ENCODE measurements at places on chromosomes 5 and 9.

GRCh38 chr5:176664479-176664878, 17.2 kb downstream of the TSPAN17 start:
- no peak for DNase-seq

GRCh38 chr9:124359855-124360678, 55.2 kb downstream of the PSMB7 start:
- DNase-seq, result no peak

DNA sequence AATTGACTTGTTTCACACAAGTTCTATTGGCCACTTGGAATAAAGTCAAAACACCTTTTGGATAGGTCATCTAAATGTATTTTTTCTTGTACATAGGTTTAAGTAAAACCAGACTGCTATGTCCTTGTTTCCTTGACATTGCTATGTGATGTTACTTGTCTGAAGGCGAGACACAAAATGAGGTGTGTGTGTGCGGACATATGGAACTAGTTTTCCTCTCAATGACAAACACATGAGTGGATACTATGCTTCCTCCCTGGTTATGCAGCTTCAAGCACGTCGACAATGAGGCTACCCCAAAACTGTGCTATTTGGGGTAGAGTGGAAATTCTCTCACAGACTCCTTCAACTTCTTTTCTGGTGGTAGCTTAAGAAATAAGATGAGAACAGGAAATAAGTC, 276.8 kb downstream of the GAS1 start:
- no peak for DNase-seq

DNA sequence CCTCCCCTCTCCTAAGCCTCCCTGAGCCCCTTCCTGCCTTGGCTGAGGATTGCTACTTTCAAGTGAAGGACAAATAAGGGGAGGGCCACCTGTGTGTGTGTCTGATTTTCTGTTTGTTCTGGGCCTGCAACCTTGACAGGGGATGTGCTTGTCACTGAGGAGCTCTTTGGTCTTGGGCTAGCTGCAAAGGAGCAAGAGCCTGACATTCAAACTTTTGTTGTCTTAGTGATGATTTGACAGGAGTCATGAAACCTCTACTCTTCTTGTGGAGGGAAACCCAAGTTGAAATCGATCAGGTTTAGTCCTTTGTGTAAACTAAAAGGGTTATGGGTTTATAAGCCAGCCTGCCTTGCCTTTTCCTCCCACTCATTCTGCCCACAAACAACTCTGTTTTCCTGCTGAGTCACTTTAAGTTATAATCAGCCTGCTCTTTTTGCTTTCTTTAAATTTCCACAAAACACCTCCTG, 16.9 kb downstream of the CLTA start:
- DNase-seq, result no peak

DNA sequence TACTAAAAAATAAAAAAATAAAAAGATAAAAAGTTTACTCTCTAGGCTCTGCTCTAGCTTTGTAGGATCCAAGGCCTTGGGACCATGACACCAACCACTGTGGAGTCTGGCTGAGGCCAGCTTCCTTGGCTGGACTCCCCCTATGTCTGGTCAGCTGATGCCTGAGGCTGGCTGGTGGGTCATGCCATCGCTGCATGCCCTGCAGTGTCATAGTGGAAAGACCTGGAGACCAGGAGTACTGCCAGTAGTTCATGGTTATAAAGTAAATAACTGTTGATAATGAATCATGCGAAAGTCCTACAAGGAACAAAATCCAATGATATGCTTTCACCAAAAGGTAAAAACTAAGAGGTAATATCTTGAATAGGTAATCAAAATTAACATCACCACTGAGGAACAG, 43.2 kb downstream of the GARNL3 start:
- DNase-seq, result no peak

- no peak for DNase-seq
These were observed 877 bp upstream of the CAMSAP1 start for GRCh38 chr9:135908093-135908753.

GRCh38 chr9:136019681-136020060, 58.5 kb upstream of the UBAC1 start:
- DNase-seq, result no peak

DNA sequence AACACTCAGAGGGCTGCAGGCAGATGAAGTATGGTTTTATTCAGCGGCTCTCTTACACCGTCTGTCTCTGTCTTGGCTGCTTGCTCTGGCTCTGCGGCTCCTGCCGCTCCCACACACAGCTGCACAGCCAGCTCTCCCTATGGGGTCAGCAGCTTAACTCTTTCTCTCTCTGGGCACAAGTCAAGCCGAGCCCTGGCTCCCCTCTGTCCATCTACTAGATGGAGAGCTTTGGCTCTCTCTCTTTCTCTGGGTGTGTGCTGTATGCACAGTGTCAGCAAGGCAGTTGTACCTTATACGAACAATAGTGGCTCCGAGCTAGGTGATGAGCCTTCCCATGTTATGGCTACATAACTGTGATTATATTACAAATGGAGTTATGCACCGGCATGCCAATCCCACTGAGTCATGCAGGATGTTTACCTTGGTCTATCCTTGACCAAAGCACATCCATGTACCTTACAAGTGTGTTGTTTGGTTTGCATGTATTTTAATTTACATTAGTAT, 19.3 kb upstream of the PPP2CA start:
- DNase-seq, result no peak

GRCh38 chr5:149628221-149628620, 46.9 kb downstream of the ARHGEF37 start:
- DNase-seq, result no peak

- DNase-seq, result peak; percentile 14
These were observed at the start of the genes ITGA1 and PELO for GRCh38 chr5:52787600-52788504. ITGA1 (plus strand) TSS chr5:52787916; CDS start chr5:52788354, 438 bp downstream. PELO (plus strand) TSS chr5:52787916; CDS start chr5:52800395, 12,479 bp downstream.

GRCh38 chr9:126173929-126174328, 152.7 kb upstream of the MVB12B start:
- no peak for DNase-seq

DNA sequence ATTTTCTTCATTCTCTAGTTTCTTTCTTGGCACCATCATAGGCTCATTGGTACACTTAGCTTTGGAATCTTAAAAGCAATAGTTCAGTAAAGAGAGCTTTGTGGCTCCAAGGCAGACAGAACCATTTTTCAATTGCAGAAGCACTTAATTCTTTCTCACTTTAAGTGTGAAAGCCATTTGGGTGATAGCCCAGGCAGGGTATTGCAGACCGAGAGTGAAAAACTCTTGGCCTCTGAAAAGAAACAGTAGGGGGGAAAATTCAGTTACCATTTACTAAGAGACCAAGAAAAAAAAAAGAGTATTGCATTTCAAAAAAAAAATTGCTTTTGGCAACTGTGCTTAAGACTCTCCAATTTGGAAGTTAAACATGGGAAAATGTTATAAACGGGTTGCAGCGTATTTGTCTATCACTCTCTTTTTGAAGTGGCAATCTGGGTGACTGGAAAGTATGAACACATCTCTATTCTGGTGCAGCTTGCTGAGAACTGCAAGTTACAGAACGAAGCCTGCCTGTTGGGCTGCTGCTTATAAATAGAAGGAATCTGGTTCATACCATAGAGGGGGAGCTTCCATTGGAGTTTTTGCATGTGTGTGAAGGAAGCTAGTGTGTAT, 170.5 kb downstream of the TLE4 start:
- DNase-seq, result no peak

DNA sequence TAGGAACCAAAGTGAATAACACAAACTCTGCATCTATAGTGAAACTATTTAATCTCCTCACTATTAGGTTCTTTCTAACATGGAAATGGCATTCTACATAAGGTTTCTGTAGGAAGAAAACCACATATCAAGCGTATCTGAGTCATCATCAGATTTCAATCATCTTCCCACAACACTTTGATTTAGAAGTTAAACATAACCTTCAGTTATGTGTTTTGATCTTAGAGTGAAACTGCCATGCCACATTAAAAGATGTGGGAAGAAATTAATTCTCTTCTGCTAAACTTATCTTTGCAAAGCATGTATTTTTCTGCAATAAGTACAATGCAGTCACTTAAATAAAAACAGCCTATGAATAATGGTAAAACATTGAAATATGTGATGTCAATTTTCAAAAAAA, 55.0 kb downstream of the MEF2C start:
- no peak for DNase-seq

GRCh38 chr9:111405701-111406100, 75.7 kb upstream of the OR2K2 start:
- DNase-seq, result no peak

DNA sequence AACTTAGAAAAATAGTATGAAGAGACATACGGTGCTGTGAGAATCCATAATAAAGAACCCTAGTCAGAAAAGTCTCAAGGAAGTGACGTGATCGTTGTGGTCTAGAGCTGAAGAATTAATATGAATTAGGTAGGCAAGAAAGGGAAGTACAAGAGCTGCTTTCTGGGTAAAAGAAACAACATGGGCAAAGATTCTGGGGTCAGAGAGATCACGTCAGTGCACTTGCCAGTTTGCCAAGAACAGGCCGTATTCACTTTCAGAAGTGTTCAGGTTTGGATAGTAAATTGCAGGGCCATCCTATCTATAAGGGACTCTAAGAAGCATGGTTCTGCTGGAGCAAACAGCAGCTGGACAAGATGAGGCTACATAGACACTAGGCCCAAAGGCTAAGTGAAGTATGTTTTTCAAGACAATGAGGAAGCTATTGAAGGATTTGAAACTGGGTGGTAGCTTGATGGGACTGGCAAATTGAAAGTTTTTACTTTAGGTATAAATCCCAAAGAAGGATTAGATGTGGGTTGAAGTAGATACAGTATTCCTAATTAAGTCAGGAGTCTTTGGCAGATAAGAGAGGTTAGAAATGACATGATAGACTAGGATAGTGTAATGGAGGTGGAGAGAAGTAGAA, 4.8 kb upstream of the CHD1 start:
- peak; percentile 10 for DNase-seq

DNA sequence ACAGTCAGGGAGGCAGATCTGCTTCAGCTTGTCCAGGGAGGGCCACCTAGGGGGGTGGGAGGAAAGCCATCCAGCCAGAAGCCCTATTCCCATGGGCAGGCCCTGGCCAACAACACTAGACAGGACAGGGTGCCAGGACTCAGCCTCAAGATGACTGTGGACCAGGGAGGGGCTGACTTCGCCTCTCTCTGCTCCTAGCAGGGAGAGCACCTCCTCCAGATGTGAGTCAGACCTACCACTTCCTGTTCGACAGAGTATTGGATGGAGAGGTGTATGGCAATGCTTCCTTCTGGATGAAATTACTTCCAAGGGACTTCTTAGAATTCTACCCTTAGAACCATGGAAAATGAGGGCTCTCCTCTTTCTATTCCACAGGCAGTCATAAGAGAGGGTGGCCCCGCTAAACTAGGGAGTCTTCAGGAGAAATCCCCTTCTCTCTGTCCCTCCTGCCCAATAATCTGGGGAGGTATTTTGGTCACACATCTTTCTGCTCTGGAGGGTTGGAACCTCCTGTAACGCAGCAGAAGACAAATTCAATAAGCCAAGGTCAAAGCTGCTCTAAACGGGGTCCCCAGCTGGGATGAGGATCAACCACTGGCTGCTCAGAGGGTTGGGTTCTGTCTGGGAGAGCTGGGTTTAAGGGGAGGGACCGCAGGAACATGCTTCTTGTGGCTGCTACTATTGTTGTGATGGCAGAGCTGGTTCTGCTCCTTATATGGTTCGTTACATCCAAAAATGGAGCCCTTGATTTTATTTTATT, 23.2 kb upstream of the RCL1 start:
- DNase-seq, result no peak

DNA sequence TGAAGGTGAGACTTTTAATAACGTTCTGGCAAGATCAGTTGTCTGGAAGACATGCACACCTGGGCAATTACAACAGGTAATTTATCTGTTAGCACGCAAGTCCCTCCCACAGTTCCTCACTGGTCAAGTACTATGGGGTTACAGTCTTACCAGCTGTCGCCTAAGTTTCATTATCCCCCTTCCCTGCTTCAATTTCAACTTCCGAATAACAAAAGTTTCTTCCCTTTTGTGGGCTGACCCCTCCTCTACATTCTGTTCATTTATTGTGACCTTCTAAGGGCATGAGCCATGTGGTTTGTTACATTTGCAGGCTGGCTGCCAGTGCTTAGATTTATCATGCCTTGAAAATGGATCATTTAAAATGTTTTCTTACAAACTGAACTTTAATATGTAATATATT, 16.5 kb downstream of the GAPT start:
- no peak for DNase-seq

DNA sequence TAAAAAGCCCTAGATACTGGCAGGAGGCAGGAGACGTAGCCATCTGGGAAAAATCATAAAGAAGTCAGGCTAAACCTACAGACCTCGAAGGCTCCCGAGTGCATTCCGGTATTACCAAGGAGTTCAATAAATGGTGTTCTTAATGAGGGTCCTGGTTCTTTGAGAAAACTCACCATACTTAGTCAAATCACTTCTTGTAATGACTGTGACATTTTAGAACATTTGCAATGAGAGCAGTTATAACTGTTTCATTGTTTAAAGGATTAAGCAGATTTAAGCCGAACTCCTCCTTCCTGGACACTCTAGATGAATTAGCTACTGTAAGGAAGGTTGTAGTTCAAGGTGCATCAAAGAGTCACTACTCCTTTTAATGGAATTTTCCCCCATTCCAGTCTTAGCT, 67.8 kb downstream of the EFNA5 start:
- DNase-seq, result no peak

DNA sequence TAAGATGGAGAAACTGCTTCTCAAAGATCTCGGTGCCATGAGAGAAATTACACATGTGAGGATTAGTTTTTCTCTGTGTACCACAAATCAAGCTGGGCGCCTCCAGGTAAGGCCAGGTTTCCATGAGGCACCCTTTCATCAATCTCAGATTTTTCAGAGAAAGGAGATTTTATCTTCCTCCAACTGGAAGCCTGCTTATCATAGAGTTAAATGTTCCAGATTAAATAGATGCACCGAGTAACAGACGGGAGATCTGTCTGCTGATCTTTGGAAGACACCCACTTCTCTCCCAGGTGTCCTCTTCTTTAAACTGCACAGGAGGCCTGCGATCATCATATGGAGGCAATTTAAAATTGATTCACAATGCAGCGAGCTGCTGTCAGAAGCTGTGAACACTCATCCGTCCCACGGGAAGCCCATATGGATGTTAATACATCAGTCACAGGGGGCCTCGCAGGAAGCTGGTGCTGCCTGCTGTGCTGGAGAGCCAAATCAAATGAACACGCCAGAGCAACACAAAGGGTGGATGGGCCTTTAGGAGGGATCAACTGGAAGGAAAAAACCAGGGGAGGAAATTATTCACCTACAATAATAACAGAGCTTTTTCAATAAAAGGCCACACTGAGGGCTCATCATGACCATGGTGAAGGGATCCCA, 93.3 kb downstream of the TLE1 start:
- no peak for DNase-seq

- DNase-seq, result no peak
These were observed 7.5 kb downstream of the SLCO4C1 start for GRCh38 chr5:102288630-102289029.

- no peak for DNase-seq
These were observed 14.7 kb upstream of the MLANA start for GRCh38 chr9:5876026-5876425.

- no peak for DNase-seq
These were observed 36.9 kb upstream of the ANGPTL2 start for GRCh38 chr9:127159325-127159801.
